ENCODE measurements at places on chromosomes 1 and 21.

DNA sequence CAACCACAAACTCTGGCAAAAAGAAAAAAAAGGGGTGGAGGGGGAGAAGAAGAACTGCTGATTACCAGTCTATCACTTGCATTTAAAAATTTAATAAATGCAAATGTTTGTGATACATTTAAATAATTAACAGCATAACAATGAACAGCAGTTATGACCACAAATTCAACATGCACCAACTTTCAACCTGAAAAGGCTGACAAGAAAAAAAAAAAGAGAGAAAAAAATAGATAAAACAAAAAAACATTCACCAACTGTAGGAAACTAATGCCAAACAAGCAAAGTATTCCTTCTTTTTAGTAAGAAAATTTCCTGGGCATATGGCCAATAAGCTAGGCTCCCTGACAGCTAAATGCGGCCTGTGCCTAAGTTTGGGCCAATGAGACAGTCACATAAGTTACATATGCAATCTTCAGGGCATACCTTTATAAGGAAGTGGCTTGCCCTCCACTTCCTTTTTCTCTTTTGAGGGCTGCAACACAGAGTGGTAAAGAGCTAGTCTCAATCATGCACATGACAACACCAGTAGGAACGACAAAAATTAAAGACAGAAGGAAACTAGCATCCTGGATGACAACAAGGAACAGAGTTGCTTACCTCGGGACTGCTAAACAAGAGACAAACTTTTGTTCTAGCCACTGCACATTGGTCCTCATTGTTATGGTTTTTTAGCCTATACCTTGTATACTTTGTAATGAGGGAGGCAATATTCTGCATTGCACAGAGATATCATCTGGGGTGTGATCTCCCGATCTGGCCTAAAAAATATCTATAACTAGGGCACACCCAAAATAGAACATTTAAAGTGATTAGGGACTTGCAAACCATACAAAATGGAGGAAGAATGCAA is 24.2 kb upstream of the PHTF1 start:
- no peak for DNase-seq

- DNase-seq, result no peak
These were observed 511 bp downstream of the ZNF683 start for GRCh38 chr1:26372039-26372438.

GRCh38 chr1:50978144-50978851 is 8.3 kb downstream of the CDKN2C start:
- peak; percentile 35 for DNase-seq

GRCh38 chr1:161718559-161719324 is 2.6 kb upstream of the FCRLB start:
- no peak for DNase-seq

DNA sequence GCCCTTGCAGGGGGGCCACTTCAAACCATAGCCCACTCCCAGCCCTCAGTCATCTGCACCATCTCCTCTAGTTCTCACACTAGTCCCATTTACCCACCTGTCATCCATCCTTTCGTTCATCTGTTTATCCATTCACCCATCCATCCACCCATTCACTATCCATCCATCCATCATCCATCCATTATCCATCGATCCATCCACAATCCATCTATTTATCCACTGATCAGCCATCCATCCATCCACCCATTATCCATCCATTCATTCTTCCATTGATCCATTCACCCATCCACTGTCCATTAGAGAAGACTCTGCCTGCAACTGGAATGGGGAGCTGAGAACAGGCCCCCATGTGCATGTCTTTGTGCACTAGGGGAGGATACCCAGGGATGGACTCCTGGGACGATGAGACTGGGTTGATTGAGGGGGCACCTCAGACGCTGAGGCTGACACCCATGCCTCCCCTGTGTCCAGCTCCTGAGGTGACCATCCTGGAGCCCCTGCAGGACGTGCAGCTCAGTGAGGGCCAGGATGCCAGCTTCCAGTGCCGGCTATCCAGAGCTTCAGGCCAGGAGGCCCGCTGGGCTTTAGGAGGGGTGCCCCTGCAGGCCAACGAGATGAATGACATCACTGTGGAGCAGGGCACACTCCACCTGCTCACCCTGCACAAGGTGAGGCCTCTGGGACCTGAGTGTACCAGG is 97.9 kb downstream of the TRIM11 start:
- no peak for DNase-seq

DNA sequence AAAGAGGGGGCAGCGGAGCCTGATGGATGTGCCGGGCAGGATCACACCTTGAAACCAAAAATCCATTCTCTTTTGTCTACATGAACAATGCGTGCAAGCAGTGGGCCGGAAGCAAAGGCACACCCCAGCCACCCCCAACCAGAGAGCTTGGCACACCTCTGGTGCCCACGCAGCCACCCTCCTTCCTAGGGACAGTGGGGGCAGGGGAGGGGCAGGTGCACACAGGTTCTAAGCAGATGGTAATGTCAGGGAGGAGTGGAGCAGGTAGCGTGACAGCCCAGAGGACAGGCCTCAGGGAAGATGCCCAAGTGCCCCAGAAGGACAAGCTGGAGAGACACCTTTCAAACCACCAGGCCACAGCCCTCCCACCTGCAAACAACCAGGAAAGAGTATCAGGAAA is 36.5 kb downstream of the SYF2 start:
- no peak for DNase-seq

DNA sequence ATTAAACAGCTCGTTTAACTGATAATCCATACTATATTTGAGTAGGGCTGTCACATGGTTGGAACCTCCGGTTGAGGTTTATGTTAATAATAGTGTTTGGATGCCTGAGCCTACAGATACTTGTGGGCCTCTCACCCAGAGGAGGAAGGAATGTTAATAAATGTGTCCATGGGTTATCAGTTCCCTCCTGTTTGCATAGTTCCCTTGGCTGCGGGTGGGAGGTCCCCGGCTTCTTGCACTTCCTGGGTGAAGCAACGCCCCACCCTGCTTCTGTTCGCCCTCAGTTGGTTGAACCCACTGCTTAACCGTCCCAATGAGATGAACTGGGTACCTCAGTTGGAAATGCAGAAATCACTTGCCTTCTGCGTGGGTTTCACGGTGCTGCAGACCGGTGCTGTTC is 23.6 kb upstream of the GBP1 start:
- no peak for DNase-seq

- no peak for DNase-seq
These were observed 58.6 kb upstream of the C8B start for GRCh38 chr1:57024428-57024827.

GRCh38 chr1:46637444-46638083 is 21.0 kb upstream of the MOB3C start:
- DNase-seq, result no peak

GRCh38 chr1:74856174-74856573 is 123.2 kb downstream of the TYW3 start:
- no peak for DNase-seq

GRCh38 chr1:215181518-215181917 is 99.0 kb downstream of the KCNK2 start:
- DNase-seq, result no peak

GRCh38 chr1:201400852-201401230 is 1.7 kb upstream of the LAD1 start:
- DNase-seq, result no peak

DNA sequence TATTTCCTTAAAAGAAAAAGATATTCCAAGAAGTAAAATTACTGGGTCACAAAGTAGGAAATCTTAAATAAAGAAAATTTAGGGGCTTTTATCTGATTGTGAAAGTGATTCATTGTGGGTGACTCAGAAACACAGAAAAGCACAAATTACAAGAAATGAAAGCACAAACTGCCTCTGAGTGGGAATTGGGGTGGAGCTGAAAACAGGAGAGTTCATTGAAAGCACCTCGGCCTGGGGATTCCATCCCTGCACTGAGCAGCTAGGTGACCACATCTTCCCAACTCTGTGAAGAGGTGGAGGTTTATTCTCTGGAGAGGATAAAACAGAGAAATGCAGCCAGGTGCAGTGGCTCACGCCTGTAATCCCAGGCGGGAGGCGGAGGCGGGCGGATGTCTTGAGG is 7.4 kb downstream of the GJA4 start:
- peak; percentile 41 for DNase-seq

DNA sequence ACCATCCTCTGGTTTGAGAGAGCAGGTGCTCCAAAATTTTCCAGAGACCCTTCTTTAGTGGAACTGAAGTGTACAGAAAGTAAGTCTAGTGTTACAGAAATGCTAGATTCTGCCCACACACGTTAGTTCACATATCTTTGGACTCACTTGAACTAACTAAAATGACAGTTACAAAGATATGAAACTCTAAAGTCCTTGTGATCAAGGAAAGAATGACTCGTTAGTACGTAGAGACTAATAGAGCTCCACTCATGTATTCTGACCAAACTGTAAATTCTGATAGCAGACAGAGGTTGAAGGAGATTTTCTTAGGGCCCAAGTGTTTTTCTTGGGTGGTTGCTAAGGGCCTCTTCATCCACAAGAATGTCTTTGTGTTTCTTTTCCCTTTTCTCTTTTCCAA is 491.5 kb upstream of the B3GALT2 start:
- DNase-seq, result no peak

DNA sequence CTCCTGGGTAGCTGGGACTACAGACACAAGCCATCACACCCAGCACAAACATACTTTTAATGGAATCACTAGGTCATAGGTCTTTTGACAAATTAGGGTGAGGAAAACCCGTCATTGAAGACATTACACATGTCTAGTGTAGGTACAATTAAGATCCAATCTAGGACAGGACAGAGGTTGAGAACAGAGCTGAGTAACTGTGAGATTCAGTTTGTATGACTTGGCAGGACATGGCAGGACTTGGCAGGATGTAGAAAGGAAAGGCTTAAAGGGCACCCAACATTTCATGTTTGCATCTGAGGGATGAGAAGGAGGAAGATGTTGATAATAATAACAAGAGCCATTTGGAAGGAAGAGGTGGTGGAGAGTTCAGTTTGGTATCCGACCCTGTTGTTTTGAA is 483.8 kb downstream of the PCP4 start:
- no peak for DNase-seq

All from activated CD4-positive, alpha-beta T cell treated with anti-CD3 and anti-CD28 coated beads, Interleukin-2, amount 50 U/mL, for 48 hours (primary cell).